ENCODE measurements at places on chromosomes 7 and 10.

DNA sequence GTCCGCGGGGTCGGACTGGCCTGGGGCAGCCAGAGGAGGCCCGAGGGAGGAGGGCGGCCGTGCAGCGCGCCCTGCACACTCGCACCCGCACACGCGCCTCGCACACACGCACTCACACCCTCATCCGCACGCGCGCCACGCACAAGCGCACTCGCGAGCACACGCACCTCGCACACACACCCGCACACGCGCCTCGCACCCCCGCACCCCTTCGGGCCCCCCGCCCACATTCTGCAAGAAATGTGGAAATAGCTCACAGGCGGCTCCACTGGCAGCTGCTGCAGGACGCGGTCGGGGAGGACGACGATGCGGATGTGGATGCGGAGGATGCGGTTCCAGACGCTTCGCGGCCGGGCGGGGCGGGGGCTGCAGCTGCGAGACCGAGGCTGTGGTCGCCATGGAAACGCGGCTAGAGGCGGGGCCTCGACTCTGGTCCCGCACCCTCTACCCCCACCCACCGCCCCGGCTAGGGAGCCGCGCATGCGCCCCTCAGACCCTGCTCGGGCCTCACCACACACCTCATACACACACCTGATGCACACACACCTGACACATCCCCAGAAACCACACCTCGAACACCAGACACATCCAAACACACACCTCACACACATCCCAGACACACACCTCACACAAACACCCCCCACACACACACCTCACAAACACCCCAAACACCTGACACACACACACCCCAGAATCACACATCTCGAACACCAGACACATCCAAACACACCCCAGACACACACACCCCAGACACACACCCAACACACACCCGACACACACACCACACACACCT, at the start of gene CALY:
CALY (minus strand) TSS at position 320 of the 793 bp plus-strand sequence. CDS start 7,907 bp downstream, outside the sequence.
- no peak for DNase-seq

GRCh38 chr10:111873041-111873440, 310.5 kb downstream of the GPAM start:
- no peak for DNase-seq

- no peak for DNase-seq
Observed at GRCh38 chr7:128019288-128019687, 11.9 kb downstream of the LRRC4 start.

GRCh38 chr10:13758312-13758711, 171.5 kb downstream of the PRPF18 start:
- no peak for DNase-seq

GRCh38 chr10:71260622-71261325, 48.4 kb downstream of the UNC5B start:
- no peak for DNase-seq

DNA sequence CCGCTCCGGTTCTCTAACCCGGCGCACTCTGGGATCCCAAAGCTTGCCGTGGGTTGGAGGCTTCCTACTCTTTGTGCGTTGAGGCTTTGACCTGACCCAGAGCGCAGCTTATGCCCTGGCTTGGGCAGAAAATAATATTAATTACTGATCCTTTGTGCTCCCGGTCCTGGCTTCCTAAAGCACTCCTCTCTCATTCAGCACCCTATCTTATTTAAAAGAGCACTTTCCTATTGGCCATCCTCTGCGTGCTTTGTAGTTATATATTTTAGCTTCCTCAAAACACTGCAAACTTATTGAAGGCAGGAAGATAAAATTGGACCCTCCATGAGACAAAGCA, 466.0 kb downstream of the XPNPEP1 start:
- no peak for DNase-seq

DNA sequence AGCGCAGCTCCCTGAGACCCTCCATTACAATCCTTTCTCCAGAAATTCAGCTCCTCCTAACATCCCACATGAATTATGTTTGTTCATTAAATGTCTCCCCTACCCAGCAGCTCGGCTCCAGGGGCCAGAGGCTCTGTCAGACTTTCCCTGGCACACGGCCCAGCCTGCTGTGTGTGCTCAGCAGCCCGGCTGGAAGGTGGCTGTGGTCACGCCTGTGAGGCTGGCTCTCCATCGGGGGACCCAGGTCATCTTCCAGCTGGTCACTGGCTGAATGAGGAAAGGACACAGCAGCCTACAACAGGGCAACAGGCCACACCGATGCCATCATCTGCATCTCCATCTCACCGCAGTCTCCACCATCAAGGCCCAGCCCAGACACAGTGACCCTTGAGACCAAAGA, 219.8 kb downstream of the MAD1L1 start:
- DNase-seq: no peak

DNA sequence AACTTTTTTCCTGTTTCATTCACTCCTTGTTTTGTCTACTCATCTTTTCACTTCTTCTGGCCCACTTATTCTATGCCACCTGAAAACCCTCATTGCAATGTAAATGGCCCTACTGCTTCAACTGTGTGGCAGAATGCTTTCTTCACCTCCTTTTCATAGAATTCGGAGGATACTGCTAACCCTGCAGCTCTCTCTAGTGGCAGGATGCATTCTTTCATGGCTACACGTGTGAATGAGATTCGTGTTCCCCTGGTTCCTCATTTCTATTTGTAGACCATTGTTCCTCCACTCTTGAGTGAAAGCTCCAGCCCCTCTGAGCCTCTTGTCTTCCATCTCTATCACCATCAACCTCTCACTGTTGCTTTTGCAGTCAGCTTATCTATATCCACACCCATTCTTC, 20.9 kb upstream of the CYP26C1 start:
- DNase-seq: no peak

- DNase-seq: no peak
Observed at GRCh38 chr7:43905956-43906330, 453 bp downstream of the URGCP start.

DNA sequence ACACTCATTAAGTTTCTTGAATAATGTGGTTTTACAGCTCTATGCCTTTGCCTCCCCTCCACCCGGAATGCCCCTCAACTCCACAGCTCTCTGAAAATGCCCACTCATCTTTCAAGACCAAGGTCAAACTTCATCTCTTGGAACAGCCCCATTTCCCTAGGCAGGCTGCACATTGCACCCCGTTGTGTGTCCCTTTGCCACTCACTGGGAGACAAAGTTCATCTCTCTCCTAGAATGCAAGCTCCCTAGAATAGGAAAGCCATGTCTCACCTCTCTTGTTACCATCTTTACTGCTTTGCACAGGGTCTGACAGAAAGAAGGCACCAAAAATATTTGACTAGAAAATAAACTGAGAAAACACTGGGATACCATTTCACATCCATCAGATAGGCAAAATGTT, 33.3 kb downstream of the UBE2H start:
- no peak for DNase-seq

GRCh38 chr10:51074238-51075028, at the start of gene PRKG1:
PRKG1 (plus strand) TSS chr10:51074487.
- DNase-seq: no peak

- DNase-seq: no peak
Observed at GRCh38 chr10:131972474-131973071, 9.2 kb downstream of the BNIP3 start.

- no peak for DNase-seq
Observed at GRCh38 chr10:72062382-72062781, 26.0 kb downstream of the SPOCK2 start.

GRCh38 chr10:79260811-79261740, 86.2 kb upstream of the PPIF start:
- DNase-seq: no peak

DNA sequence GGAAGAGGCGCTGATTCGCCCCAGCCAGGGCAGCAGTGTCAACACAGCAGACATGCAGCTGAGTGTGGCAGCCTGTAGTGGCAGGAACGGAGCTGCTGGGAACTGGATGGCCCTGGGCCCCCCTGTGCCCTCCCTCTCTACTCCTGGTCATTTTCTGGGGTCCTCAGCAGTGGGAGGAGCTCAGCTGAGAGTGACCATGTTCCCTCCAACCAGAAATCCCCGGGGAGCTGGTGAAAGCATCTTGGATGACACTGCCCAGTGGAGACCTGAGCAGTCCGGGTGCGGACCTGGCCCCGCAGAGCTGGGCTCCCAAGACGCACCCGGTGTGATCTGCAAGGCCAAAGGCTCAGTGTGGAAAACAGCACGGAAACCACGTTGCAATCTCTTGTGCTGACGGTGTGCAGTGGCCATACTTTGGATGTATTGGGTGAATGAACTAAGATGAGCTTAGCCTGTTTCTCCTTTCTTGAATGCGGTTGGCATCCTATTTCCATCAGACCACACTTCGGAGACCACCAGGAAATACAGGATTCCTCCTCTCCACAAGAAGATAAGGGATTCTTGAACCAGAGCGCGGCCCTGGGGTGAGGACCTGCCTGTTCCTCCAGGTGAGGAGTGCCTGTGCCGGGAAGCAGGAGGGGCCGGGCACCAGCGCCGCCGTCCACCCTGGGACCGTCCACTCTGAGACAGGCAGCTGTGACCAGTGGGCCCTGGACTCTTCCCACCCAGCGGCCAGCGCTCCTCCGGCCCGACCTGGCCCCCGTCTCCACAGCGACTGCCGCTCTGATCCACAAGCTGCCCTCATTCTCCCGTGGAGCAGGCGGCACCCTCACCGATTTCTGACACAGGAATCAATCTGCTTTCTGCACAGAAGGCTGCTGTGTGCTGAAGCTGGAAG, 93.5 kb upstream of the DIP2C start:
- DNase-seq: no peak

DNA sequence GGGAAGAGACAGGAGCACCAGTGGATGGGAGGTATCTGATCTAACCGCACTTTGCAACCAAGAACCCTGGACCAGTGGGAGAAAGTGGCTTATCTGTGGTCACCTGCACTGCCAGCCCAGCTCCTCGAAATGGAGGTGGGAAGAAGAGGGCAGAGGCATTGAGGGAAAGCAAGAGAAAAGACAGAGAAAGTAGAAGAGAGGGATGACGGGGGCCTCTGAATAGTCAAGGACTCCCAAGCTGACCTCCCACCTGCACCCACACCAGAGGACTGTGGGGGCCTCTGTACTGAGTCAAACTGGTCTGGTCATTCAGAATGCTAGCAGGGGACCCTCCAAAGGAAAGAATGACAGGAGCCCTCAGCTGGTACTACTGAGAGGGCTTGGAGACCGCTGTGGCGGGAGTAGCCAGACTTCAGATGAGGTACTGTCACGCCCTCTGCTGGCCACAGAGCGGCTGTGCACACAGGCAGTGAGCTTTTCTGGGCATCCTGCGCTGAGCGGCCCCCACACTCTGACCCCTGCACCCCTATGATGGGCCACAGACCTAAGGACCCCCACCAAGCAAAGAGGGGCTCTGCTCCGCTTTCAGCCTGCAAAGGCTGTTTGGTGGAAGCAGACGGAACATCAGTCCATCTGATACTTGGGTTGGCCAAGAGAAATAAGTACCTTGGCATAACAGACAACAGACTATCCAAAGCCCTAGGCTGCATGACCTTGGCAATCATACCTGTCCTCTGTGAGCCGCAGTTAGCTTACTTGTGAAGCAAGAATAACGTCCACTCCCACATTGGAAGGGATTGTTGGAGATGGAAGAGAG, 112.9 kb downstream of the COL13A1 start:
- DNase-seq: no peak

- peak; percentile 79 for DNase-seq
Observed at GRCh38 chr7:75878769-75879611, at the start of gene RHBDD2. RHBDD2 (plus strand) TSS chr7:75879034; CDS start chr7:75879083, 49 bp downstream.

- DNase-seq: no peak
Observed at GRCh38 chr7:116324582-116324981, 114.2 kb downstream of the TES start.

DNA sequence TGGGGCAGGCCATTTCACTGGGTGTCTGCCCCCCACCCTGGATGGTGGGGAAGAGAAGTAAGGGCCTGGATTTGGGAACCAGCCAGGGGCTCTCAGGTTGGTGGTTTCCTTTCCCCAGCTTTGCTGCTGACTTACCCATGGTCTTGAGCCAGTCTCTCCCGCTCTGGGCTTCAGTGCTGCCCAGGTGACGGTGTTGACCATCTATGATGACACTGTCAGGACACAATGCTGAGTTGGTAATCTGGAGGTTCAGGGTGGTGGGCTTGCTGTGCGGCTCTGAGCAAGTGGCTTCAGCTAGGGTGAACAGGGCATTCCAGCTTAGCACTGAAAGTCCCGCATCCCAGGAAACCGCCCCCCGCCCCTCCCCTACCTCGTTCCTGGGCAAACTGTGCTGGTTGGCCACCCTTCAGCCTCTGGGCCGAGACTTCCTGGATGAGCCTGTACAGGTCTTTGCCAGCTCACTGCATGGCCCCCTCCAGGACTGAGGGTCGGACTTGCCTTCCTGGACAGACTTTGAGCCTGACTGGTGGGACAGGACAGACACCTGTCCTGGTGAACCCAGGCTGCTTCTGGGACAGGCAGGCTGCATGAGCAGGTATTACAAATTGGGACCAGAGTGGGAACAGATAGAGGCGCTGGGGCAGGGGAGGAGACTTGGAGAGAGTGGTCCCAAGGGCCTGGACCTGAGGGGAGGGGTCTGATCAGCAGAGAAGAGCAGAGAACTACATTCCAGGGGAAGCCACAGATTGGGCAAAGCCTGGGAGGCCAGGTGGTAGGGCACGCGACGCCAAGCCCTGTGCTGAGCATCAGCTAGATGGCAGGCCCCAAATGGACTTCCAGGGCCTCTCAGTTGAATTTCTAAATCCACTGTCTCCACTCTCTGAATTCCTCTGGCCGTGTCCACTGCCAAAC, 19.9 kb upstream of the ZMIZ1 start:
- DNase-seq: no peak

DNA sequence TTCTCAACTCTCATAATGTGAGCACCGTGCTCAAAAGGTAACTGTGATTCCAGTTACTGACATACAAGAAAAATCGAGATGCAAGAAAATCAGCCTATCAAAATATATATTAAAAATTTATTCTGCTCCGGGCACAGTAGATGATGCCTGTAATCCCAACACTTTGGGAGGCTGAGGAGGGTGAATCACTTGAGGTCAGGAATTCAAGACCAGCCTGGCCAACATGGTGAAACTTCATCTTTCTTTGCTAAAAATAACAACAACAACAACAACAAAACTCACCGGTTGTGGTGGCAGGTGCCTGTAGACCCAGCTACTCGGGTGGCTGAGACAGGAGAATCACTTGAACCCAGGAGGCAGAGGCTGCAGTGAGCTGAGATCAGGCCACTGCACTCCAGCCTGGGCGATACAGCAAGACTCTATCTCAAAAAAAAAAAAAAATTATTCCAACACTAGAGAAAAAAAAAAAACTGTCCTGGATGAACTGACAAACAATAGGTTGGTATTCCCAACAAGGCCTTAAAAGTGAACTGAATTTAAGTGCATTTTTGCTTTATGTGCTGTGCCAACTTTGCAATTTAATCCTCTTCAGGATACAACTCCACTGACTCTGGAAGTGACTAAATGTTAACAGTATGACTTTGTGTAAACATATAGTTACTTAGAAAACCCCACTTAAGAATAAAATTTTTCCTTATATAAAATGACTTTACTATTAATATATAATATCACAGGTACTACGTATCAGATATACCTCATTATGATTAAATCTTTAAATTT, 51.1 kb downstream of the JMJD1C start:
- DNase-seq: no peak

DNA sequence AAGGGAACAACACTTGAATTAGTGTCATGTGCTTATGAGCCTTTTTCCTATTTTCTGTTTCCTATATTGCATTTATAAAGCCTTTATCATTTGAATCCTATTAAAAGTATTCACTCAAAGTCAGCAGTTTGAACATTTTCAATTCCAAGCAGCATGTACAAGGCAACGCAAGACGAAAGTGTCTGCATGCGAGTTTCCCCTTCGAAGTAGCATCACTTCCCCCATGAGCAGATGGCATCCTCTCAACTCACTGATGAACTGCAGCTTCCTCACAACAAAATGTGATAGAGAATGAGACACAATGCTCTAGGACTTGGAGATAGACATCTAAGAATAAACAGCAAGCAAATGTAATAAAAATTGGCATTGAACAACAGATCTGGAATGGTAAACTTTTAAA, 270.7 kb downstream of the PRPF18 start:
- DNase-seq: no peak

GRCh38 chr7:149735779-149736477, 37.5 kb downstream of the ZNF467 start:
- DNase-seq: no peak

Measured in cortex of kidney (tissue), 1 donor.